ENCODE measurements at places on chromosomes 6 and 20.

DNA sequence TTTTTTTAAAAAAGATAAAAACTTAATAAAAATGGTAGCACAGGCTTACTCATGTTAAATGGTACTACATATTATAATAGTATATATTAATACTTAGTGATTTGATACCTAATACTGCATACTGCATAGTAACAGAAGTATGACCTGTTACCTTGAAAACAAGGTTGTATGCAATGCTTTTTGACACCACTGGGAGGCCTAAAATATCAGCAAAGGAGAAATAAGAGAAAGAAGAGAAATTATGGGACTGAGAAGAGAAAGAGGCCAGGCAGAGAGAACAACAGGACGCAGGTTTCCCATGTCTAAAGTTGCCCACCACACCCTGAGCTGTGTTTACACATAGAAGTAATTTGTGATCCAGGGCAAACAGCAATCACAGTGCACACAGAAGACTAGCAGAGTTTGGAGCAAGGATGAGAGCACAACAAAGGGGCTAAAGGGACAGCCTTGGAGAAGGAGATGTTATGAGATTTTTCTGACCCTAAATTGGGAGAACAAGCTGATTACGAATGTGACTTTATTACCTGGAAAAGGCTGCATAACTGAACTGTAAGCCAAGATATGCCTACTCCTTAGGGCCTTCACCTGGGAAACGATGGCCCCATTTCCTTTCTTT is 73.2 kb downstream of the ROS1 start:
- DNase-seq, result peak; percentile 3

- peak; percentile 65 for DNase-seq
Observed at GRCh38 chr6:4522453-4522852, 253.8 kb upstream of the CDYL start.

DNA sequence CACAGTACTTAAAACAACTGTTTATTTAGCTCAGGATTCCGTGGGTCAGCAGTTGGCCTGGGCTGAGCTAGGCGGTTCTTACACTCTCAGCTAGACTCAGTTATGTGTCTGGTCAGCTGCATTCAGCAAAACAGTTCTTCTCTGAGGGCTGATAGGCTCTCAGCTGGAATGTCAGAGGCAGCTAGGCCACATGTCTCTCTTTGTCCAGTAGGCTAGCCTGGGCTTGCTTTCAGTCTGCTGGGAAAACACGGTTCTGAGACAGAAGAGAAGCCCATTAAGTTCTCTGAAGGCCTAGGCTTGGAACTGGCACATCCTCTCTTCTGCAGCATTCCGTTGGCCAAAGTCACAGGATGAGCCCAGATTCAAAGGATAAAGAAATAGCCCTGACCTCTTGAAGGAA is 65.6 kb downstream of the TULP4 start:
- DNase-seq, result no peak

GRCh38 chr6:69958978-69959377 is 92.6 kb downstream of the COL19A1 start:
- DNase-seq, result no peak

GRCh38 chr6:1615853-1616420 is 6.2 kb downstream of the FOXC1 start:
- no peak for DNase-seq

- DNase-seq, result no peak
Observed at GRCh38 chr20:59405226-59406200, 105.1 kb downstream of the EDN3 start.

DNA sequence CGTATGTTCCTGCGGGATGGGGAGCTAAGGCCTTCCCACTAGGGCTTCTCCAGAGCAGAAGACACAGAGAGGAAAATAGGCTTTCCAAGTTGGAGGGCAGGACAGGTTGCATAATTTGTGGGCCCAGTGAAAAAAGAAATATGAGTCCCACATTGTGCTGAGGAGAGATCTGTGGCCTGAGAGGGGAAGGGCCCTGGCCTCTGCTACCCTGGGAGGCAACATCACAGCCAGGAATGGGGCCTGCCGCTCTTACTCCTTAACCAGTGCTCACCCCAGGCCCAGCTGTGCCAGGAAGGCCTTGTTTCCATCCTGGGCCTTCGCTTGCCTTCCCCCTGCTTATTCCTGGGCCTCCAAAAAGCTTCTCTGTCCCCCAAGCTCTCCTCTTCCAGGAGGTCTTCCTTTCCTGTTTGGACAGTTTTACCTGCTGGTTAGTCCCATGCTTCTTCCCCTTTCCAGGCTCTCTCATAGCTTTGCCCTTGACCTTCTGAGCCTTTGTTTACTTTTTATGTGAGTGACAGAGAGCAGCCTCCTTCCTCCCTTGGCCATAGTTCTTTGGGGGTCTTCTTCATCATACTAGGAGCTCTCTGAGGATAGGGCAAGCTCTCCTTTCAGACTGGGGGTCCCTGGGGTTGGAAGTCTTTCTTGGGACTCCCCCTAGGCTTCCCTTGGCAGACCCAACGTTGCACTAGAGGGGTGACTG is 26.2 kb upstream of the VEGFA start:
- no peak for DNase-seq

GRCh38 chr20:52837378-52837777 is 134.8 kb upstream of the TSHZ2 start:
- no peak for DNase-seq

DNA sequence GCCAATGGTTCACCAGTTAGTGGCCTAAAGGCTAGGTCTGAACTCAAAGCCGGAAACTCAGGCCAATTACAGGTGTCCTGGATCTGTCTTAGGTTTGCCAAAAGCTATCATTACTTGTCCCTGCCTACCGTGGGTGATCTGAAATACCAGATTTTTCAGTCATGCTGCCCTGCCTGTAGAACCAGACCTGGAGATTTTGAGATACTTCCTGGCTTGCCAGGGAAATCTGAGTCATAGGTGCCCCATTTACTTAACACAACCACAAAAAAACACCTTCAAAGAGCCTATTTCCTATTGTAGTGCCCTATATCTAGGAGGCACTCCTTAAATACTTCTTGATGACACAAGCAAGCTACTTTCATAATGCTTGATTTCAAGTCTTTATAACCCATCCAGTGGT is 13.9 kb upstream of the RANBP9 start:
- DNase-seq, result no peak

- DNase-seq, result peak; percentile 62
Observed at GRCh38 chr6:107977283-107977682, 19.3 kb upstream of the SEC63 start.

- no peak for DNase-seq
Observed at GRCh38 chr6:68108233-68108835, 526.7 kb upstream of the ADGRB3 start.

All from KBM-7 (cell line).